HFF-Myc (cell line): ENCODE measurements at places on chromosomes 3 and 15.

GRCh38 chr15:48898032-48898431 is 20.1 kb downstream of the EID1 start:
- DNase-seq, result no peak

DNA sequence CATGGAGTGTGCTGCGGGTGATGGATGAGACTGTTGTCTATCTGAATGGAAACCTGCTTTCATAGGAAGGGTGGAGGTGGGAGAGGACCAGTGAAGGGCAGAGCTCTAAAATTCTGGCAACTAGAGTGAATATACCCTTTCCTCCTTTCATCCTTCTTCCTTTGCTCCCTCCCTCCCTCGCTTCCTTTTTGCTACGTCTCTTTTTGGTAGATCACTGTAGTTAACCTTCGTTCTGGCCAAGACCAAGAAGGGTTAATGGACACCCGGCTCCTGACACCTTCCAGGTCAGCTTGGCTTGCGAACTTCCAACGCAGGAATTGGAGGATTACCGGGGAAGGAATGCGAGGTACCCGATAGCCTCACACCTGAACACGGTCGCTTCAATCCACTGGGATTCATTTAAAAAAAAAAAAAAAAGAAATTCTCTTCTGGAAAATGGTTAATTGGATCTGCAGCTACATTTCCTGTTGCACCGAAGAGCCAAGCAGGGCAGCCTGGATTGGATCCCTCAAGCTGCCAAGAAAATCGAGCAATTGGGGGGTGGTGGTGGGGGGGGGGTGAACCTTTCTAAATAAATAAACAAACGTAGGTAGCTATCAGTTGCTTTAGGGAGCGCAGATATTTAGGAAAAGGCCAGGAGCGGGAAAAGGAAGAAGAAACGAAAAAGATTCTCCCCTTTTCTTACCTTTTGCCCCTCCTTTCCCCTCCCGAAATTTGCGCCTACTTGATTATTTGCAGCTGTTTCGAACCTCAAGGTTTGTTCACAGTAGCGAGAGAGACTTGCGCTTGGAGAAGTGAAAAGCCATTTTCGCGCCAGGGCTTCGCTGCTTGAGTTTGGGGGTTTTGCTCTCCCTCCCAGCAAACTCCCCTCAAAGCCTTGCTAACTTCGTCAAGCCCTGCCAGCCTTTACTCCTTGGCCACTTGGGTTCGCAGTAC is 9.5 kb upstream of the NR2F2 start:
- DNase-seq, result no peak

GRCh38 chr3:134867277-134867676 is 72.2 kb downstream of the EPHB1 start:
- no peak for DNase-seq

- DNase-seq, result no peak
Measured at GRCh38 chr15:98547275-98547674, 101.1 kb upstream of the IGF1R start.

GRCh38 chr15:32723171-32723948 is 5.6 kb downstream of the GREM1 start:
- no peak for DNase-seq

DNA sequence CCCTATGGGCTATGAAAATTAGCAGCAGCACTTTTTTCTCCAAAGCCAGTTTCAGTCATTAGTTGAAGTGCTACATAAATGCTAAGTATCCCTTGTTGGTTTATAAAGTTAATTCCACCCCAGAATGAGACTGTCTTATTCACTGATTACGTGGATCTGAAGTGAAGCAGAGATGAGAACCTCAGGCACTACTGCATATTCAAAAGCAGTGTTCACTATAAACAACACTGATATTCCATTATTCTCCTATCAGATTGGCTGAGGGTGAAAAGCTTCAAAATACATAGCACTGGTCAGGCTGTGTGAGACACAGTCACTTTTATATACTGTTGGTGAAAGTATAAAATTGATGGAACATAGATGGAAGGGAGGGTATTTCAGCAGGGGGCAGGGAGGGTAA is 395.7 kb upstream of the RARB start:
- no peak for DNase-seq

DNA sequence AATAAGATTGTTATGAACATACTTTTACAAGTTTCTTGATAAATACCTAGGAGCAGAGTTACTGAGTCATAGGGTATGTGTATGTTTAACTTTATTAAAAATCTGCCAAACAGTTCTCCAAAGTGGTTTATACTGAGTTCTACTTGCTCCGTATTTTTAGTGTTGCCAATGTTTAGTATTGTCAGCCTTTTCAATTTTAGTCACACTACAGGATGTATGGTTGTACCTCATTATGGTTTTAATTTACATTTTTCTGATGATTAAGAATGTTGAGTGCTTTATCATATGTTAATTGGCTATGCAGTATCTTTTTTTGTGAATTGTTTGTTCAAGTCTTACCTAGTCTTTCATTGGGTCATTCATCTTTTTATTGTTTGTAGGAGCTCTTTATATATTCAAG is 4.3 kb downstream of the TMOD3 start:
- DNase-seq, result no peak

GRCh38 chr3:153338487-153338886 is 176.5 kb downstream of the RAP2B start:
- DNase-seq, result no peak

- DNase-seq, result no peak
Measured at GRCh38 chr3:36792342-36792741, 28.0 kb upstream of the DCLK3 start.
